ENCODE measurements at places on chromosomes 2 and 18.
A peak's percentile ranks its signal among the peaks of the same experiment; 100 is the strongest.

DNA sequence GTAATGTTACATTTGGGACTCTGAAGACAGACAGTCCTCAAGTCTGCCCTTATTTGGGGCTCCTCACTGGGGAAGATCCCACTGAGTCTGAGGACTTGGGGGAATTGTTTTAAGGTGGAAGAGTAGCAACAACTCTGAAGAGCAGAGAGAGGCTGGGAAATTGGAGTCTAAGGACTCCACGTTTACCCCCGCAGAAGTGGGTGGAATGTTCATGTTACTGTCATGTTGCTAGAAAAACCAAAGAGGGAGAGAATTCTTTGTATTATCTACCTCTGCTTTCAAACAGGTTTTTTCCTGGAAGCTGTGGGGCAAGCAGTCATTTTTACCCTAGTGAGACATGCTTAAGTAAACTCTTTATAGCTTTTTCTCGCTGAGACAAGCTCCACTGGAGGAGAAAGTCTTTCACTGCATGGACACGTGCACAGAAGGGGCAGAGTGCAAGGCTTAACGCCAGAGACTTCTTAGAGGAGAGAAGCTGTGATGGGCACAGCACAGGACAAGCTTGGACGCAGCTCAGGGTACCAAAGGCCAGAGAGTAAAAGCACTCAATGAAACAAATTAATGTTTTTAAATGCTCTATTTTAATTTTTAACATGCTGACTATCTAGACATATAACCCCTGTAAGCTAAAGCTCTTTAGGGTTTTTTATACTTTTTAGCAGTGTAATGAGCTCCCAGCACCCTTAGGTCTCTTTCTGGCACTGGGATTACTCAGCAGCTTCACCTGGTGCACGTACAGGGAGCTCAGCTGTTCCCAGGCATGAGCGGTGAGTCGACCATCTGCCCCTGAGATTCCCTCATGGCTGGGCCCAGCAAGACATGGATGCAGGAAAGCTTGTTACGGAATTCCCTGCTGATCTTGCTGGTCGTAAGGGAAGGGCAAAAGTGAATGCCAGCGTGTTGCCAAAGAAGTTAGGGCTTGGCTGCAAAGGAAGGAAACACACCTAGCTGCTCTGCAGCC is 54.5 kb upstream of the BIN1 start:
- no peak for DNase-seq

DNA sequence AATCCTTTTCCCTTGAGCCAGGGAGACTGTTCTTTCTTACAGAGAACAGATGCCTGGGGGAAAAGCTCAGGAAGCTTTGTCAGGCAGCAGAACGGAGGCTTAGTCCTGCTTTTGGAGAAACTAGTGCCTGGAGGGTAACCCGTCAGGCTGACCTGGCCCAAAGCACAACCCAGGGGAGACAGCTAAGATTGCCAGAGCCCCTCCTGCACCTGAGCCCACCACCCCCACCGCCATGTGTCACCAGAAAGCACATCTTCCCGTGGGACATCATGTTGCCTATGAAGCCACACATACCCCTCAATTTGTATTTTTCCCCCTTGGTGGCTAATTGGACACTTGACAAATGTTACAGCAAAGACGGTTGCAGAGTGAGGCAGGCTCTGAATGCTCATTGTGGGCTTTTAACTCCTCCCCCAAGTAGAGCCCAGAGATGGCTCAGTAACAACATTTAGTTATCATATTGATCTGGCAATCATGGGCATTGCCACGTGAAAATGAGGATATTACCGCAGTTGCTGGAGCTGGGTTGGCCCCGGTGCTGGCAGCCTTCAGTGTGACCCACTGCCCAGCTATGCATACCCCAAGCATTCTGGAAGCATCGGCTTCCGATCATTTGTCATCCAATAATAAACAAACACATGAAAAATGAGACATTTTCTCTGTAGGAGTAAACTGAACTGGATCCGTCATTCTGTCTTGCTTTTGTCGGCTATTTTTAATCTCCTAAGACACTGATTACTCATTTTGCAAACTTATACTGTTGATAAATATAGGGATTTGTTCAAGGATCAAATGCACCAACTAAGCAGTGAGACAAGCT is 229.5 kb downstream of the ATAD2B start:
- peak; percentile 56 for DNase-seq

DNA sequence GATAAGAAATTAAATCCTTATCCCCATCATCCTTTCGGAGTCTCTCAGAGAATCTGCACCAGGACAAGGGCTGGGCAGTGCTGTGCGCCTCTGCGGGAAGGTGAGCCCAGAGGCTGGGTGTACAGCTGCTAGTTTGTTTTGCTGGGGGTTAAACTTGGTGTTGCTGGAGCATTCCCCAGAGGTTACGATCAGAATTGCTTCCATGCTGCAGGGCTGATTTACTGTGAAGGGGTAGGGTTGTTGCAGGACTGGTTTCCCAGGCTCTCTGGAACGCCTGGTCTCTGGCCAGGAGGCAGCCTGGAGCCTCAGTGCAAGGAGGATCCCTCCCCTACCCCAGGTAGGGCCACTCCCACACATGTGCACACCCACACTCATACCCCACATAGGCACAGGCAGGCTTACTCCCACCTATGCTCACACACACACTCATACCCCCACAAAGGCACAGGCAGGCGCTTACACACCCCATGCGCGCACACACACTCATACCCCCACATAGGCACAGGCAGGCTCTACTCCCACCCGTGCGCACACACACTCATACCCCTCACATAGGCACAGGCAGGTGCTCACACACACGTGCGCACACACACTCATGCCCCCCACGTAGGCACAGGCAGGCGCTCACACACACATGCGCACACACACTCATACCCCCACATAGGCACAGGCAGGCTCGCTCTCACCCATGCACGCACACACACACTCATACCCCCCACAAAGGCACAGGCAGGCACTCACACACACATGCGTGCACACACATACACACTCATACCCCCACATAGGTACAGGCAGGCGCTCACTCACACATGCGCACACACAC is 11.3 kb downstream of the CNNM4 start:
- DNase-seq, result no peak

DNA sequence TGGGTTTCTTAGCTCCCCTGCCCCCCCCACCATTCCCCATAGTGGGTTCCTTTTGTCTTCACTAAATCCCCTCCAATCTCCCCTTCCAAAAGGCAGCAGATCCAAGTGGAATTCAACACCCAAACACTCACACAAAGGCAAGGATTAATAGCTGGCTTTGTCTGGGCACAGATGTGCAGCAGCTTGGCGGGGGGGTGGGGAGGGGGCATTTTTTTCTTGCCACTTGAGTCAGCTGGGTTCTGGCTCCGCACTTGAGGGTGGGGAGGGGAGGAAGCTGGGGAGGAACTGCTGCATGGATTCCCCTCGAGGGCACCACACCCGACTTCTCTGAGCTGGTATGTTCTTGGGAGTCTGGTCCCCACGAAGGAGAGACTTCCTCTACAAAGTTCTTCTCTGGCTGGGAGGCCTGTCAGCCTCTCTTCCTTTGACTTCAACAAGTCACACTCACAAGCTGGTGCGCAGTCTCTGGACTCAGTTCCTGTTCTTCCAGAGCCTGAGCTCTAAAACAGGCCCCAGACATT is 36.0 kb downstream of the SERTAD2 start:
- DNase-seq, result no peak

DNA sequence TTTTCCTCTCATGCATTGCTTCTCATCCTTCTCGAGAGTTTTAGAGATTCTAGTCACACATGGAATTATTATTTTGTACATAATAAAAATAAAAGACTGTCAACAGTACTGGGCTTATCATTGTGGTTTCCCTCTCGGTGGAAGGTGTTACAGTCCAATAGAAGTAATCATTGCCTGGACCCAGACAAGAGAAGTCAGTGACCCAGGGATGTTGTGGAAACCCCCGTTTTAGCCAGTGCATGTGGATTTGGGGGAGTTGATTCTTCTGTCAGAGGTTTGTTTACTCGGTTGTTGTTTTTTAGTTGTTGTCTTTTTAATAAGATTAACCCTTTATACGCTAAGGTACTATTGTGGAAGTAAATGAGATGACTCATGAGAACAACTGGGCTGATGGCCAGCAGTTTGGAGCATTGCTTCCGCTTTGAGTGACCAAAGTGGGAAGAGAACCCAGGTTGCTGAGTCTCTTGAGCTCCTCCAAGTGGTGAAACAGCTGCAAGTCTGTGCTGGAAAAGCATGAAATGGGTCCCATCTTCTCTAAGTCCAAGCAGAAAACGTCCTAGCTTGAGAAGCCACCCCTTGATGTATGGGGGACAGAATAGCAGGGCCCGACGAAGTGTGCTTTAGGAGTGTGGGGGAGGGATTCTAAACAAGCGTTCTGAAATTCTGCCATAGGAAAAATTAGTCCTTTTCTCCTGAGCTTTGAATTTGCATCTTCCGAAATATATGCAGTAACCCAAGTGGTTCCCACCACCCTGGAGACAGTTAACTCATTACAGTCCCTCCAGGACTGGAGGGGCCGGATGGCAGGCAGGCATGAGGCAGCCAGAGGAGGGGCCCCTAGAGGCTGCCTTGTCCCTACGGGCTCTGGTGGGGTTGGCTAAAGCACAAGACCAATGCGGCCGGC is 61.8 kb upstream of the GPR45 start:
- DNase-seq, result peak; percentile 77

DNA sequence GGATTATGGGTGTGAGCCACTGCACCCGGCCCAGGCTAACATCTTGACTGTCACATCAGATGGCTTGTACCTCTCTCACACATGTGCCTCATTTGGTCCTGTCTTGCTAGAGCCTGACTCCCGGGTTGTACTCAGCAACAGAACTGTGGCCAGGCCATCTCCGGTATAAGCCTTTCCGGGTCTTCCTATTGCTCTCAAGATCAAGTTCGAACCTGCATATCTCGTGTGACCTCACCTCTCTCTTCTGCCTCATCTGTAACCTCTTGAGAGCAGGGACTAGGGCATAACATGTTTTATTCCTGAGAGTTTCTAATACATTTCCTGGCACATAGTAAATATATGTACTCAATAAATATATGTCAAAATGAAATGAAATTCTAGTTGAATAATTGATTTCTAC is 114.0 kb downstream of the ACAA2 start:
- DNase-seq, result no peak

GRCh38 chr2:126244937-126245336 is 411.0 kb upstream of the GYPC start:
- peak; percentile 1 for DNase-seq

DNA sequence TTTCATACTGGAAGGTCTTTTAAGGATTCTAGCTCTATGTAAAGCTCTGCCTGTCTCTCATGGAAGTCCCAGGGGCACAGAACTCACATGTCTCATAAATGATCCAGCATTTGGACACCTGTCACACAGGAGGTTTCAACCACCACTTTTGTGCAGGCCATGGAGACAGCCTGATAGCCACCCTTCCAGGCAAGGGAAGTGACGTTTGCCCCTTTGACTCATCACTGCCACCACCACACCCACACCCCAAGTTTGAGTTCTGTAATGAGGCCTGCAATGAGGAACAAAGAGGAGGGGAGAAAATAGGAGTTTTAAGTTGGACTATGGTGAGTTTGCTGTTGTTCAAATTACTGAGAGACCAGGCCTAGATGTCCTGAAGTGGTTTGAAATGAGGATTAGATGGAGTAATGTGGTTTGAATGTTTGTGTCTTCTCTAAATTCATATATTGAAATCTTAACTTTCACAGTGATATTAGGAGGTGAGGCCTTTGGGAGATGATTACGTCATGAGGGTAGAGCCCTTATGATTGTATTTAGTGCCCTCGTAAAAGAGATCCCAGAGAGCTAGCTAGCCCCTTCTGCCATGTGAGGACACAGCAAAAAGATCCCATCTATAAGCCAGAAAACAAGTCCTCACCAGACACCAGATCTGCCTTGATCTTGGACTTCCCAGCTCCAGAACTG is 175.3 kb upstream of the EPHA4 start:
- DNase-seq, result no peak

GRCh38 chr2:288758-289361 is 969 bp upstream of the ALKAL2 start:
- DNase-seq, result no peak

DNA sequence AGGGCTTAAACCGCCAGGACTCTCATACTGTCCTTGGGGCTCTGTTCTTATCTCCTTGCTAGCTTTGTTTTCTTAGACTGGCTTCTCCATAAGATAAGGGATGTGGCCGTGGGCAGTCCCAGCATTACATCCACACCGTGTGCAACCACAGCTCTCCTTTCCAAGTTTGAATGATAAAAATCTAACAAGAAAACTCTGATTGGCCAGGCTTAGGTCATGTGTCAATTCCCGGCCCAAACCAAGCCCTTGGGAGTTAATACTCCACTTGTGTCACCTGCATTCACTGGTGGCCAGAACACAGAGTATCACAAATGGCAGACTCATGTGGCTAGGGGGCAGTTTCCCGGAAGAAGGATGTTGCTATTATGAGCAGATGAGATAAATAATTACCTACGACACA is 43.2 kb upstream of the KDM3A start:
- DNase-seq, result no peak

DNA sequence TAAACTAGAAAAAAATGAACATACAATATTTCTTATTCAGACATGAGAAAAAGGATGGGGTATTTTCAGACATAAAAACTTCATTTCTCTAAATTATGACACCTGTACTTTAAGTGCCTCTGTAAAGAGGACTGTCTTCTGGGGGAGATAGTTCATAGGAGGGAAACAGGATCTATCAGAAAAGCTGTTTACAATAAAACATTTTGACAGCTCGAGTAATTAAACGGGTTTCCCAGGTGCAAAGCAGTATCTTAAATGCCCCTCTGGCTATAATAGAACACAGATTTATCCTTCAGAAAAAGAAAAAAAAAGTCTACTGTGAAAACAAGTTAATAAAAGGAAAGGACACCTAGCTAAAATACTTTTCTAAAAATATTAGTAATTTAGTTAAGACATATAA is 311.4 kb upstream of the UBE2E3 start:
- no peak for DNase-seq

DNA sequence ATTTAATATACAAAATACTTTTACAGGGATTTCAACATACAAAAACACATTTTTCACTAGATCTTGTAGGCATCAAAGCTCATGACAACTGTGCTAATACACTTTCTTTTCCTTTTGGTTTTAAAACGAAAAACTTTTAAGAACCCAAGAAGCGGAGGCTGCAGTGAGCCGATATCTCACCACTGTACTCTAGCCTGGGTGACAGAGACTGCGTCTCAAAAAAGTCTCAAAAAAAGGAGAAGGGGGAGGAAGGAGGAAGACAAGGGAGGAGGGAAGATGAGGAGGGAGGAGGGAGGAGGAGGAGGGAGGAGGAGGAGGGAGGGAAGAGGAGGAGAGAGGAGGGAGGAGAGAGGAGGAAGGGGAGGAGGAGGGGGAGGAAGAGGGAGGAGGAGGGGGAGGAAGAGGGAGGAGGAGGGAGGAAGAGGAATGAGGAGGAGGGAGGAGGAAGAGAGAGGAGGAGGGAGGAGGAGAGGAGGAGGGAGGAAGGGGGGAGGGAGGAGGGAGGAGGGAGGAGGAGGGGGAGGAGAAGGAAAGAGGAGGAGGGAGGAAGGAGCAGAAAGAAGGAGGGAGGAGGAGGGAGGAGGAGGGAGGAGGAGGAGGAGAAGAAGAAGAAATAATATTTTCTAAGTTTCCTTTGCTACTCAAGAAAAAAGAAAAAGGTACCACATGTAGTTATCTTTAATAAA is 13.8 kb downstream of the ROCK2 start:
- DNase-seq, result peak; percentile 32

DNA sequence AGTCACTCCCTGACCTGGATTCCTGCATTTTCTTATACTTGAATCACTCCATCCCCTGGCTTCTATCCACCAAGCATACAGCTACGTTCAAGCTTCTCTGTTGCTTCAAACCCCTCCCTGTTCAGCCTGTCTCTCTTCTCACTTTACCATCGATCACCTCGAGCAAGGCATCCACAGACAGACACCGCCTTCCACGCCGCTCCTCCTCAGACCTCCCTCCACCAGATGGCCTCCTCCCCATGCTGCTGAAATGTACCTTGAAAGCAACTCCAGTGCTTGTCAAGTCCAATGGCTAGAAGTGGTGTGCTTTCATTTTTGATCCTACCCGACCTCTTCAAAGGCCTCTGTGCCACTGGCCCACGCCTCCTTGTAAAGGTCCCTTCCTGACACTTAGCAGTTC is 131.3 kb upstream of the ACAA2 start:
- DNase-seq, result no peak
